Heart left ventricle (tissue), 16 donors: ENCODE measurements at places on chromosomes 13 and 19.
A peak's percentile ranks its signal among the peaks of the same experiment; 100 is the strongest.

GRCh38 chr13:109840893-109841287 lies 54.5 kb upstream of the IRS2 start:
- no peak for DNase-seq

DNA sequence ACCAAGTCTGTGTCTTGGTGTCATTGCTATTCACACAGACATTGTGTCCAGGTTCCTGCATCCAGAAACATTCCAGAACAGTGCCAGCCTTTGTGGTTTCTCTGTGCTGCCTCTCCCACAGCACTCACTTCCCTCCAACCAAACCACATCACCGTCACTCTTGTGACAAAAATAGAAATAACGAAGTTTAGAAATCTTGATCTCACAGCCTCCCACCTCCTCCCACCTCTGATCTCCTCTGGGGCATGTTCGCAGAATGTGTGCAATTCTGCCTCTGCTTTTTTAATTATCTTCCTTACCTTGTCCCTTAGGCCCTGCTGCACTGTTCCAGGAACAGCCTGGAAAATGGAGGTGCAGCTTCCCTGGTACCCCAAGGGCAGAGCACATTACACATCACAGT lies 8.7 kb upstream of the SERPINE3 start:
- no peak for DNase-seq

DNA sequence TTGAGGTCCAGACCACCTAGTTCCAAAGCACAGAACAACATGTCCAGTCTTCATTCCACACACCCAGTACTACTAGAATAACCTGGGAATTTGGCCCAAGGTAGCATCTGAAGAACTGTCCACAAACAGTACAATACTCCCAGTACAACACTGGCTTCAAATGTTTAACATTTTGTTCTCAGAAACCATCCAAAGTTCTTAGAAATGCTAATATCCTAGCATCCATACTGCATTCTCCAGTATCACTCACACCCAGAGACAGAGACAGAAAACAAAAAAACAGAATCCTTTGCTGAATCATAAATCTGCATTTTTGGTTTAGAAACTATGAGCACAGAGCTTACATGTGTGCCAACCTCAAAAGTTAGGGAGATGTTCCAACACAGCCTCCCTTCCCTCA lies 490.8 kb downstream of the FOXO1 start:
- DNase-seq: no peak

DNA sequence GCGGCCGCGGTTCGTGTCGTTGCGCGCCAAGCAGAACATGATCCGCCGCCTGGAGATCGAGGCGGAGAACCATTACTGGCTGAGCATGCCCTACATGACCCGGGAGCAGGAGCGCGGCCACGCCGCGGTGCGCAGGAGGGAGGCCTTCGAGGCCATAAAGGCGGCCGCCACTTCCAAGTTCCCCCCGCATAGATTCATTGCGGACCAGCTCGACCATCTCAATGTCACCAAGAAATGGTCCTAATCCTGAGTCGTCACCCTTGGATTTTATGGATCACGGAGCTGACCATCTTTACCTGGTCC lies 475 bp downstream of the MRPL57 start:
- DNase-seq: no peak

GRCh38 chr19:38656171-38656981 lies 8.9 kb downstream of the ACTN4 start:
- no peak for DNase-seq

GRCh38 chr13:114034481-114034891 lies 60.6 kb upstream of the C13orf46 start:
- no peak for DNase-seq

GRCh38 chr19:18591735-18592385 lies 3.3 kb downstream of the REX1BD start:
- DNase-seq: no peak

- DNase-seq: peak; percentile 25
Measured at GRCh38 chr19:49104229-49104864, 9.8 kb upstream of the LIN7B start.

DNA sequence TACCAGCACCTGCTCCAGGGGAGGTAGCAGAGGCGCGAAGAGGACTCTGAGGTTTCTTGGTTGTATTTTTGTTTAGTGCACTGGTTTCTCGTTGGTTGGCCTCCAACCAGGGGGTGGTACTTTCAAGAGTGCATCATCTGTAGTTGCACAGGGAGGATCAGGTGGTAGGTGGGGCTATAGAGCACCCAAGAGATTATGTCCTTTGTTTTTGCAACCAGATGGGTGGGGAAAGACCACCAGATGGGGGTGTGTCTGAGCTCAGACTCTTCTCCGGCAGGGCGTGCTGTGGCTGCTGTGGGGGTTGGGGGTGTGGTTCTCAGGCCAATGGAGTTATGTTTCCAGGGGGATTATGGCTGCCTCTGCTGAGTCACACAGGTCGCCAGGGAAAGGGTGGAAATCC lies 254.4 kb upstream of the KLF12 start:
- no peak for DNase-seq

DNA sequence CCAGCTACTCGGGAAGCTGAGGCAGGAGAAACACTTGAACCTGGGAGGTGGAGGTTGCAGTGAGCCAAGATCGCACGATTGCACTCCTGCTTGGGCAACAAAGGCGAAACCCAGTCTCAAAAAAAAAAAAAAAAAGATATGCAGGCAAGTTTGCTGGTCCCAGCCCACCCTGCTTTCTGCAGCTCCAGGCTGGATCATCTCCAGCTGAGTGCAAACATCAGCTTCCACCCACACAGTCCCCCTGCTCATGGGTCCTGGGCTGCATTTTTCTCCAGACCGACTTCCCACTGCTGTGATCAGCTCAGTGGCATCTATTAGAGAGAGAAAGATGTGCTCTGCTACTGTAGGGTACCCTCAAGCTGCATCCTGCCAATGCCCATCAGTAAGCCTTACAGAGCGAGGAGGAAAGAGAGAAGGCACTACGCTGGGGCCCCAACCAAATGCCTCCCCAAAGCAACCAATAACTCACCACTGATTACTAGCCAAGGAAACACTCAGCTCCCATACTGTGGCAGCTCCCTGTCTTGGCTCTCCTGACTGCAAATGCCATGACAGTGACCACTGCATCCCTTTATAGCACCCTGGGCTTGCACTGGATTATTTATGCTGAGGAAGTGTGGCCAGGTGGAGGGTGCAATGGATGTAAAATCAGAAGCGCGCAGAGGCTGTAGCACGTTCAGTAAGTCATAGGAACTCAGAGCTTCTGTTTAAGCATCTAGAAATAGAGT lies 170.9 kb upstream of the ZNF507 start:
- no peak for DNase-seq

DNA sequence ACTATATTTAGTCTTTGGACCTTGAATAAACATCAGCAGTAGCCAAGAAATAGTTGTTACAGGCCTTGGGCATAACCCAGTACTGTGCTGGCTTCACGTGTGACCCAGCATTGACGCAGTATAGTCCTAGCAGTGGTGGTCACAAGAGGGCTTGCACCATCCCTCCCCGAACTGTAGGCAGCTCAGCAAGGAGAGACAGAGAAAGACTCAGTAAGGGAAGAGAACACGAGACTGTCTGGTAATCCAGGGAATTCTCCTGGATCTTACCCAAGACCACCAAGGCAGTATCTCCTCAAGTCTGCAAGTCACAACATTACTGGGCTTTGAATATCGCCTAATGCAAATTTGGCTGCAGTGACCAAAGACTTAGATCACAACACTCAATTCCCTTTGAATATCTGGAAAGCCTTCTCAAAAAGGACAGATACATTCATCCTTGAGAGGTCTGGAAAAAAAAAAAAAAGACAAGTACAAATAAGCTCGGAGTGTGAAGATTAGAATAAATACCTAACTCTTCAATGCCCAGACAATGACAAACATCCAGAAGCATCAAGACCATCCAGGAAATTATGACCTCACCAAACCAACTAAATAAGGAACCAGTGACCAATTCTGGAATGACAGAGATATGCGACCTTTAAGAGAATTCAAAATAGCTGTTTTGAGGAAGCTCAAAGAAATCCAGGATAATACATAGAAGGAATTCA lies 39.7 kb downstream of the CAB39L start:
- no peak for DNase-seq

- no peak for DNase-seq
Measured at GRCh38 chr19:30003866-30004265, 61.8 kb downstream of the URI1 start.

- DNase-seq: no peak
Measured at GRCh38 chr19:38255383-38256014, 675 bp downstream of the PPP1R14A start.

- DNase-seq: no peak
Measured at GRCh38 chr19:27909861-27910260, 1303.1 kb downstream of the UQCRFS1 start.

GRCh38 chr13:93055233-93055632 lies 171.4 kb upstream of the GPC6 start:
- no peak for DNase-seq

DNA sequence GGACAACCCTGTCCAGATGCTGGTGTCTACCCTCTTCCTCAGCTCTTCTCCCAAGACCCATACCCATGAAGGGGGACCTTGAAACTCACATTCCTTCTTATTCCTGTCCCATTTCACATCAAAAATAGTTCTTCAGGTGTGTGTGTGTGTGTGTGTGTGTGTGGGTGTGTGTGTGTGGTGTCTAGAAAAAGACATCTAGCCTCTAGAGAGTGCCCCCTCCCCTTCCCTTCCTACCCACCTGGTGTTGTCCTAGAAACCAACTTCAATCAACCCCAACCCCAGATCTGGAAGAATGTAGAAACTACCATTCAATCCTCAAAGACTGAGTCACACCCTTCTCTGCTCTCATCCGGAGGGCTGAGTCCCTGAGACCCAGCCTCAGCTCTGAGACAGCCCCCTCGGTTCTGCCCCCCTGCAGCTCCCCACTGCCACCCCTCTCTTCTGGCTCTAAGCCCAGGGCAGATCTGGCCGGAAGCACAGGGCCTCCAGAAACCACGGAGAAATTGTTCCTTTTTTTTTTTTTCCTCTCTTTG lies 3.5 kb downstream of the KCNN4 start:
- DNase-seq: no peak

DNA sequence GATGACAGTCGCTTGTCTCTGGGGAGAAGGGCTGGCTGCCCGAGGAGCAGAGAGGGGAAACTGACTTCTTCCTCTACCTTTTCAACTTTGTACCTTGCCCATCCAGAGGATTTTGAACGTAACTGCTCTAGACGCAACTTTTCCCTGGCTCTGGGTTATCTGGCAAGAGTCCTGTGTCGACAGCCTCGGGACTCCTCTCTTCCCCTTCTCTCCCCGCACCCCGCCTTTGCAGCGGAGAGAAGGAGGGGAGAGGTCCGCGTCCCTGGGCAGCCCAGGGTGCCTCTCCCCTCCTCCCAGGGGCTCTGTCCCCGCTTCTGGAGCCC lies 574 bp downstream of the SH3GL1 start:
- no peak for DNase-seq
